Cardiac atrium fibroblast (primary cell): ENCODE measurements at places on chromosomes 1 and 21. TPM values are rescaled to one million over a fixed set of nuclear protein-coding genes. Genes with fewer than 3 reads are reported as not detected.

S100A5 gene
- total RNA-seq: not detected in 2 replicates

CD1B gene
- not detected in 2 replicates for total RNA-seq

S100A2 gene
- total RNA-seq: 0.16 TPM in 1 of 2 replicates, not detected in the other

MYBPH gene
- not detected in 2 replicates for total RNA-seq

KRTAP12-2 gene
- total RNA-seq: not detected in 2 replicates

TMEM200B gene
- 8.6 and 11.6 TPM in 2 replicates for total RNA-seq

HRNR gene
- total RNA-seq: not detected in 2 replicates

MOB3C gene
- 4.9 and 8.9 TPM in 2 replicates for total RNA-seq

CBS gene
- 36.9 and 47.5 TPM in 2 replicates for total RNA-seq

SPRR2E gene
- not detected in 2 replicates for total RNA-seq

PDE9A gene
- 0.16 and 3.2 TPM in 2 replicates for total RNA-seq

SPRR2G gene
- not detected in 2 replicates for total RNA-seq

FYB2 gene
- total RNA-seq: not detected in 2 replicates

LMOD1 gene
- 2.3 and 2.5 TPM in 2 replicates for total RNA-seq
